ENCODE measurements at places on chromosomes 4 and X.

DNA sequence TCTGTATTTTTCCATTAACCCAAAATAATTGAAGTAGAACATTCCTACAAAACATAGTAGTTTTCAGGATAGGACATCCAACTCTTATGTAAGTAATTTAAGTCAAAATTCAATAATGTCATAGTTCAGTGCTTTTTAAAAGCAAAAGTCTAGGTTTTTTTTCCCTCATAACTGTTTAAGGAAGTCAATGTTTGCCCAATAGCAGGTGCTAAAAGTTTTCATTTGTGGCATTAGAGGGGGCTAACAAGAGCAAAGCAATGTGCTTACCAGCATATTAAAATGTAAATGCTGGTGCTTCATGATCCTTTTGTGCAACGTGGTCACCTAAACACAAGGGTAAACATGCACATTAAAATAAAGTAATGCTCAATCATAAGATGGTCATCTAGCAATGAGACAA lies 155.2 kb upstream of the PPP1R2C start:
- no peak for DNase-seq

- DNase-seq: no peak
These were observed 670.0 kb upstream of the AMOT start for GRCh38 chrX:113510586-113510985.

DNA sequence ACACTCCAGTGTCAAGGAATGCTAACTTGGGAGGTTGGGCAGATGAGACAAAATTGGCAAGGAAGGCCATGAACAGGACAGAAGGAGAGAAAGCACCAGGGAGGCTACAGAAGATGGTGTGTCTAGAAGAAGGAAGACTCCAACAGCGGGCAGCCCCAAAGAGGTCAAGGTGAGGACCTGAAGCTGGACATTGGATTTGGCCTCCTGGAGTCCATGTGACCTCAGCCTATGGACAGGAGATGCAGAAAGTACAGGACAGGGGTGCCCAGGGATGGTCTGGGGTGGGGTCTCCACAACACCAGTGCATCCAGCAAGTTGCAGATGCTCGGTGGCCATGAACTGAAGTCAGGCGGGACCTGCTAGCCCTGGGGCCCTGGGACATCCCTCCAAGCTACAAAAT lies 86.2 kb downstream of the JAKMIP1 start:
- no peak for DNase-seq

GRCh38 chr4:2942037-2942531 lies 21.1 kb downstream of the NOP14 start:
- DNase-seq: no peak

GRCh38 chr4:105234582-105234981 lies 87.9 kb downstream of the TET2 start:
- no peak for DNase-seq

DNA sequence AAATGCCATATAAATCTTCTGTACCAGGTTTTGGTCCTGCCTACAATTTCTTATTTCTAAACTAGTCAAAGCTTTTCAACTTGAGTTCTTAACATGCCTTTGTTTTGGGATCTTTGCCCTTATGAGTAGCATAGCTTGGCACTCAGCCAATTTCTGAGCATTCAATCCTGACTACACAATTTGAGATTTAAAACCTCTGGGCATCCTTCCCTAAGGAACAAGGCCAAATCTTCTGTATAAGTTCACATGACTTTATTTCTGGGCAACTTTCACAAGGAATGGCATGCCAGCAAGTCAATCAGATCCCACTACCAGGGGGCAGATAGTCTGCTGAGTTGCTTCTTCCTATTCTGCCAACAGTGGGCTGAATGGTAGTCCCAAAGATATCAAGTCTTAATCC lies 254.2 kb downstream of the ADAMTS3 start:
- DNase-seq: peak; percentile 41

DNA sequence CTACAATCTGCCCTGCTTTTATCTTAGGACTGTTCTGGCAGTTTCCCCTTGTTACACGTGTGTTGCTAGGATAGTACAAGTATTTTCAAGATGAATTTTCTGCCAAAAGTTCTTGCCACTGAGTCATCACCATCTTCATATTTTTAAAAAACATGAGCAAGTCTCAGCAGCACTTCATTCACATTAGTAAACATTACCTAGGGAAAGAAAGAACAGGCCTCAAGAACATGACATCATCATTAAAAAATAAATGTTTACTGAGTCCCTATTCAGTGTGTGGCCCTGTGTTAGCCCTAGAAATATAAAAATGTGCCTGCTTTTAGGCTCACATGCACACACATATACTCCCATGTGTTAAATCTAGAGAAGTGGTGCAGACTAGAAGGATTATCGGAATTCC lies 18.7 kb upstream of the GPC3 start:
- DNase-seq: no peak

GRCh38 chrX:77009691-77010090 lies 437.5 kb upstream of the FGF16 start:
- DNase-seq: no peak

- DNase-seq: no peak
These were observed 208.3 kb upstream of the AMOT start for GRCh38 chrX:113048896-113049295.
